Muscle of back (tissue), 13 donors: ENCODE measurements at places on chromosomes 4 and X.

DNA sequence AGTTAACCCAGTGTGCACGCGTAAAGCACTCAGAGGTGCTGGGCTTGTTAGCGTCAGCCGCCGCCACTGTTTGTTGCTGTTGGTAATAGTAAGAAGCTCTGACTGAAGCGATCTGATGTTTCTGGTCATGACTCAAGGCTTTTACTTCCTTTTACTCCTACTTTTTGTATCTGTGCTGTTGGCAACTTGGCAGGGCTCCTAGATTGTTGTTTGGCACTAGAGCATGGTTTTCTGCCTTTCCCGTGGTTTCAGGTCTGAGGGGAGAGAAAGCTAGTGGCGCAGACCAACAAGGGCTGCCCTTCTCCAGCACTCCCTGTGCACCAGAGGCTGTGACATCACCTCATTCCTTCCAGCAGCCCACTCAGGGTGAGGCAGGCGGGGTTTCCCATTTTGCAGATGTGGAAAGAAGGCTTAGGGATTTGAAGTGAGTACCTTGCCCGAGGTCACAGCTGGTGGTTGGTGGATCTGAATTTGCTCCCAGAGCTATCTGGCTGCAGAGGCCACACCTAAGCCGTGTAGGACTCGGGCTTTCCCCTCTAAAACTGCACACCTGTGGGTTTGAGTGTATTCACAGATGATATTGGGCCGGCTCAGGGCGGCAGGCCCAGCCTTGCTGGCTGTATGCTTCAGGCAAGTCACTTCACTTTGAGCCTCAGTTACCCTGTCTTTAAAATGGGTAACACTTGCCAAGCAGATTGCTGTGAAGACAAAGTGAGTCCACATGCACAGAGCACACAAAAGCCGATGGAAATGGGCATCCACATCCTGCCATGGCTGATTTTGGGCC is 51.2 kb upstream of the TADA2B start:
- DNase-seq: no peak

DNA sequence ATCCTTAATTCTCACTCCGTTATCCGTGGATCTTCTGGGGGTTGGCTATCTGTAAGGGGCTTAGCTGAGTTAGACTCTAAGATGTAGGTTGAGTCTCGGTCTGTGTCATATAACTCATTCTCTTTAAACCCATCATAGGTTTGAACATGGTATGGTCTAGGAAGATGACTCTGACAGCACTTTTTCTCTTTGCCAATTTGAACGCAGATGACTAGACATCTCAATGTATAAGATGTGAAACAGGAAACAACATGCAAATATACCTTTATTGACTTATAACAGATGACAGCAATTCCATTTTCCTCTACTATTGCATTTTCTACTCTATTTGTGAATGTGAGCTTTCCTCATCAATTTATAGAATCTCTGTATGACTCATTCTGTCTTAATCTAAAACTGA is 634.8 kb upstream of the MAGEB2 start:
- no peak for DNase-seq

DNA sequence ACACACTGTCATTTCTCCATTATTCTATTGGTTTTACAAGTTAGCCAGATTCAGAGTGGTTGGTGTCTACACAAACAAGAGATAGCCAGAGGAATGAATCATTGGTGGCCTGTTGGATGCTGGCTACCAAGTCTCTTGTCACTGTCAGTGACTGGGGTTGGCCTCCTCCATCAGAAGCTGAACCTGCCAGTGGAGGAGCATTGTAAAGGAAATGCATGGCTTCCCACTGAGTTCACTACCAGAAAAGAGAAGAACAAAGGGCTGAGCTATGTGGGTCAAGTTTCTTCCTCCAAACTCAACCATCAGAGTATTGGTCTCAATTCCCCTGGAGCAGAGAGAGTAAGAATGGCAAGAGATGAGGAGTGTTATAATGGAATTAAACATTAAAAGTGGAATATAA is 26.5 kb upstream of the ANKRD50 start:
- DNase-seq: no peak

DNA sequence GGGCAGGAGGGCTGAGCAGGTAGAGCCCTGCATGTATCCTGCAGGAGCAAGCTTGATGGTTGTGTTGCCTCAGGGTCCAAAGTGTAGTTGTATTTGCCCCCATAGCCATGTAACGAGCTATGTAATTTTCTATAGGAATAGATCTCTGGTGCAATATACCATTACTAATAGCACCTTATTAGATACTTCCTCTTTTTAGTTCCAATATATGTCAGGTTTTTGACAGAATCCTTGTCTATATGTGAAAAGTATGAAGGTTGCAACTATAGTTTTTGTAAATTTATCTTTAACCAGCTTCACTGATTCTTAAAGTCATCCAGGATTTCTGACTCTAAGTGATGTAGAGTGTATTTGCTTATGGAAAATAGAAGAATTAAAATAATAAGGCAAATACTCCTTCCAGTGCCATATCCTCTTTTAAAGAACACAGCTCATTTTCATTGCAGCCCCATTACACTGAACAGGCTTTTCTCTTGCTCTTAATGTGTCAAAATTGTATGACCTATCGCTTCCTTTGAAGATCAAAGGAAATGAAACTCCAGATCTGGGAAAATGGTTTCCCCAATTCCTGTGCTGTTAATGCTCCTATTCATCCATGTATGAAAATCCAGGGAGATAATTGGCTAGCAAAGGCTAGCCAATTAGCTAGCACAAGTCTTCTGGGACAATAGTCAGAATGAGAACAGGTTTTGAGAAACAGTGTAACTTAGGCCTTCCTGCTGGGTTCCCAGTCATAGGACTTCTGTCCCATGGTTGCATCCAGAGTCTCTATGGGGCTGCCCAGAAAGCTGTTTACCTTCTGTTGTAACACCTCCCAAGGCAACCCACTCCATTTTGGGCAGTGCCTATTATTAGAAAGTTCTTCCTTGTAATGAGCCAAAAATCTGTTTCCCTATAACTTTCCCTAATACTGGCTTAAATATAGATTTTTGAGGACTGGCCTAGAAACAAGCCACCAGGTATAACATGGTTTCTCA is 90.6 kb downstream of the TSPAN7 start:
- DNase-seq: no peak

DNA sequence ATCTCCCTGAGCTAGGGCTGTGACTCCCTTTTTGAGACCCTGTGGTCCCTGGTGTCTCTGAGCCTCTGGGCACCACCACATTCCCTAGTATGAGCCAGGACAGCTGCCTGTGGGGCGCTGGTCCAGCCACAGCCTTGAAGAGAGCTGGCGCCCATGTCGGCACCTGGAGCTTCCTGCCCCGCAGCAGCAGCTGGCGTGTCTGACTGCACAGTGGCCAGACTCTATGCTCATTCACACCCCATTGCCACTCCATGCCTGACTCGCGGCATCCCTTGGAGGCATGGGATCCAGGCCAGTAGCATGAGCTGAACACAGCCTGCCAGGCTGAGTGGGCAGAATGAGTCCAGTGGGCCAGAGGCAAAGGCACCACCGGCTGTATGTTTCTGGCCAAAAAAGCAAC is 8.3 kb upstream of the SPP1 start:
- no peak for DNase-seq

DNA sequence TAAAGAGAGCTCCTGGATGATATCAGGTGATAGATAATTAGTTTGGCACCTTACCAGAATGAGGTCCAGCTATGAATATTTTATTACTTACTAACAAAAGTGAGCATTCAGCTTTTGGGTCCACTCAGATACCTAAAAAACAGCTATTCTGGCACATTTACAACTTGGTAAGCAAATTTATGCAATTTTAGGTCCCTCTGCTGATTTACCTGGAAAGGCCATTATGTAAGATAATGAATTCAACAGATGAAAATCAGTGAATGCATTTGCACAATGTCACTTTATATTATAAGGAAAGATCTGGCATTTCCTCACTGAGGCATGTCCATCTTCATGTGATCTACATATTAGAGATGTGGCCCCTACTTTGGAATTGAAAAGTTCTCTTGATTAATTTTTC is 517.0 kb downstream of the SPRY1 start:
- DNase-seq: no peak

- DNase-seq: no peak
Observed at GRCh38 chr4:92497141-92497540, 193.4 kb downstream of the GRID2 start.

GRCh38 chrX:128142745-128143144 is 90.5 kb upstream of the ACTRT1 start:
- DNase-seq: no peak

DNA sequence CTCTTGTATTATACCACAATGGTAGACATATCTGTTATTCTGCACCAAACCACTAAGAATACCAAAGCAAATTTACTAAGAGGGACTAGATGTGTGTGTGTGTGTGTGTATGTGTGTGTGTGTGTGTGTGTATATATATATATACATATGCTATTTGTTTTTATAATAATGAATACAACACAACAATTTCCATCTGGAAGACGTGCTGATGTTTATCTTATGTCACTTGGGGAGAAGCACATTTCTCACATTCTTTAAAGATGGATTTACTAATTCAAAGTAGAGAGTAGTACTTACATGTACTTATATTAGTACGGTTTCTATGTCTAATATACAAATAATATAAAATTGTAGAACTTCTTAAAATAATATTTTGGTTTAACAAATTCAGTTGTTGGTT is 52.0 kb downstream of the EDNRA start:
- DNase-seq: no peak

- DNase-seq: peak; percentile 59
Observed at GRCh38 chr4:149999485-150000074, 78.7 kb upstream of the DCLK2 start.

DNA sequence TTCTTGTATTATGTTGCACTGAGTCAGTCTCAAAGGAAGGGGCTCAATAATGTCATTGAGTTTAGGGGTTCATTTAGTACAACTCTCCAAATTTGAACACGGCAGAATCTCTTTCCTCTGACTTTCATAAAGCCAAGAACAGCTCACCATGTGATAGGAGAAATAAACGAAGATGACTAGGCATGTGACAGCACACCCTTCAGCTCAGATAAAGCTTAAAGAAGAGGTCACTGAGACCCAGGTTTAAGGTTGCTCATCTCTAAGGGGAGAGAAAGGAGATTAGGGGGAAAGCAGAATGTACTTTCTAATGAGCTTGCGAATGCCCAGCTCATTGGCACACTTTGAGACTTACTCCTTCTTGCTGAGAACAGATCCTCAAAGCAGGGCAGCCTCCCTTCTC is 89.0 kb downstream of the PLAC1 start:
- no peak for DNase-seq

GRCh38 chr4:118270492-118270891 is 82.3 kb downstream of the PRSS12 start:
- no peak for DNase-seq

DNA sequence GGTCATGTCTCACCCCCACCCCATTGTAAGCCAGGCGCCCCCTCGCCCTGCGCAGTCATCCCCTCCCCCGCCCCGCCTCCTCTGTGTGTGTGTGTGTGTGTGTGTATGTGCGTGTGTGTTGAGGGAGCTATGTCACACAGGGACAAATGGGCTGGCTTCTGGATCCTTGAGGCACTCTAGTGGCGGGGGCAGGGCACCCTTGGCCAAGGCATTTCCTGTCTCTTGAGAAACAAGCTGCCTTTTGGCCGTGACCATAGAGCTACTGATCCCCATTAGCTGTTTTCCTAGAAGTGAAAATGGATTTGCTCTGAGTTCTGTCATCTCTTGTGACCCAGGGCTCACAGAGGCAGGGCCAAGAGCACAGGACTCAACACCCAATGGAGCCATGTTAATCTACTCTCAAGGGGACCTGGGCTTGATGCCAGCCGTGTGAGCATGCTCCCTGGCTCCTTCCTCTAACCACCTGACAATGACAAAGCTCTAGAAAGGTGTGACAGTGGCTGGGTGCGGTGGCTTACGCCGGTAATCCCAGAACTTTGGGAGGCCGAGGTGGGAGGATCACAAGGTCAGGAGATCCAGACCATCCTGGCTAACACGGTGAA is 162.5 kb upstream of the BCOR start:
- no peak for DNase-seq

DNA sequence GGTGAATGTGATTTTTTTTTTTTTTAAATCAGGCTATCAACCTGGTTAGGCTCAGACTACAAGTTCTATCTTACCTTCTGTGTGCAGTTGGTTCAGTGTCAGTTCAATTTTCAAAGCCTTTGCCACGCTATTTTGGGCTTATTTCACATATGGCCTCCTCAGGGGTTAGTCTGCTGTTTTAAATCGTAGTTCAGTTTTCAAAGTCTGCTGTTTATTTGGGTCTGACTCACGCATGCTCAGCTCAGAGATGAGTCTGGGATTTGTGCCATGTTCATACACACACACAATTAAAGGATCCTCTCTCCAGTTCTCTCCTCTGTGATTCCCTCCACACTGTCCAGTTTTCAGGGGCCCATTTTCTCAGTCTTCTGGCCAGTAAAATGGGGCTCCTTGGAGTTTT is 32.3 kb upstream of the ZFX start:
- peak; percentile 89 for DNase-seq

DNA sequence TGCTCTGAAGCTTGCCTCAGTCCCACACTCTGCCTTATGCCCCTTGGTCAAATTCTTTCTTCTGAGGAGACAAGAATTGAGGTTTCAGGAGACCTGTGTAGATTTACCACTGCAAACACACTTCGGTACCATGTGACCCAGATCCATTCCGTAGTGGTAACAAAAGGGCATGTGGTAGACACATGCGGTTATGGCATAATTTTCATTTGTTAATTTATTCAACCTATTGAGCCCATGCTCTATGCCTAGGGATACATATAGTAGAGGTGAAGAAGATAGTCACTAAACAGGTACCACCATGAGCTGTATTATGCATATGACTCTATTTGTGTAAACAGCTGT is 190.9 kb downstream of the NDST4 start:
- DNase-seq: no peak

- DNase-seq: no peak
Observed at GRCh38 chrX:36198575-36198974, 279.0 kb downstream of the CFAP47 start.

- no peak for DNase-seq
Observed at GRCh38 chrX:150158554-150159332, 204.4 kb upstream of the MAMLD1 start.

DNA sequence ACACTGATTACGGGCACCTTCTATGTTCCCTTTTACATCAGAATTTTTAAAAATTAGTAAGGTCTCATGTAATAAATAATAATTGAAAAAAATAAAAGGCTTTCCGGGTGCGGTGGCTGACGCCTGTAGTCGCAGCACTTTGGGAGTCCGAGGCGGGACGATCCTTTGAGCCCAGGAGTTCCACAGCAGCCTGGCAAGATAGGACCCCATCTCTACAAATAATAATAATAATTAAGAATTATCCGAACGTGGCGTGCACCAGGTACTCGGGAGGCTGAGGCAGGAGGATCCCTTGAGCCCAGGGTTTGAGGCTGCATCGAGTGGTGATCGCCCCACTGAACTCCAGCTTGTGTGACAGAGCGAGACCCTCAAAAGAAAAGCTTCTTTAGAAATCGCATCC is 771 bp upstream of the LAMTOR3 start:
- no peak for DNase-seq

- DNase-seq: no peak
Observed at GRCh38 chrX:96693407-96693806, 8.8 kb downstream of the DIAPH2 start.

- DNase-seq: no peak
Observed at GRCh38 chr4:102629673-102630072, 128.5 kb downstream of the NFKB1 start.

GRCh38 chrX:2614911-2615310 is 76.2 kb upstream of the CD99 start:
- peak; percentile 78 for DNase-seq

GRCh38 chrX:17007134-17007768 is 60.8 kb downstream of the REPS2 start:
- no peak for DNase-seq
